ENCODE measurements at places on chromosomes 2 and 18.

- DNase-seq, result no peak
Measured at GRCh38 chr2:227834423-227834822, 20.8 kb downstream of the CCL20 start.

DNA sequence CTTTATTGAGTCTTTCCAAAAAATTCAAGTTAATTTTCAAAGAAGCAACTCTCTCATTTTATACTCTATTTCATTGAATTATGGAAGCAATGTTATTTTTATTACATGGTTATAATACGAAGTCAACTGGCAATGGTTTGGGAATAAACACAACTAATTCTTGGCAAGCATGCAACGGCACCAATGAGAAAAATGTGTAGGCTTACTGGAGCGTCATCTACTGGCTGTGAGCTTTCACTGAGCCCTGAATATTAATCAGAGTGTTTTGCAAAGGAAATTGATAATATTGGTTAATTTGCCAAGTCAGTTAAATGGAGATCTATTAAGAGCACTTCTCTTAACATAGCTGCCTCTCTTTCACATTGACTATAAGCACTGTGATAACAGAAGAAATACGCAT lies 163.9 kb downstream of the IKZF2 start:
- no peak for DNase-seq

DNA sequence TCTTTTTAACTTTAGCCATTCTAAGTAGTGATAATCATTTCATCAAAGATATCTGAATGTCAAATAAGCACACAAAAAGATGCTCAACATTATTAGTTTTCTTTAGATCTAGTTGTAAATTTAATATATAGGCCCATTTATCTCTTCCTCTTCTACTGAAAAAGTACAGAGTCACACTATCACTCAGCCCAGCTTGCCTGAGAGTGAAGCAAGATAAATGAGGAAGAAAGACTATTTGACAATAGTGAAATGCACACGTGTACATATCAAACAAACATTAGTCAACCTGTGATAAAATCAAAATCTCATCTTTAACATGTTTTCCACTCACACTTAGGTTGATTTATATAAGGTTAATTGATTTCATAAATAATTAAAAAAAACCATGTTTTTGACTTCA lies 83.5 kb upstream of the CCDC195 start:
- no peak for DNase-seq

DNA sequence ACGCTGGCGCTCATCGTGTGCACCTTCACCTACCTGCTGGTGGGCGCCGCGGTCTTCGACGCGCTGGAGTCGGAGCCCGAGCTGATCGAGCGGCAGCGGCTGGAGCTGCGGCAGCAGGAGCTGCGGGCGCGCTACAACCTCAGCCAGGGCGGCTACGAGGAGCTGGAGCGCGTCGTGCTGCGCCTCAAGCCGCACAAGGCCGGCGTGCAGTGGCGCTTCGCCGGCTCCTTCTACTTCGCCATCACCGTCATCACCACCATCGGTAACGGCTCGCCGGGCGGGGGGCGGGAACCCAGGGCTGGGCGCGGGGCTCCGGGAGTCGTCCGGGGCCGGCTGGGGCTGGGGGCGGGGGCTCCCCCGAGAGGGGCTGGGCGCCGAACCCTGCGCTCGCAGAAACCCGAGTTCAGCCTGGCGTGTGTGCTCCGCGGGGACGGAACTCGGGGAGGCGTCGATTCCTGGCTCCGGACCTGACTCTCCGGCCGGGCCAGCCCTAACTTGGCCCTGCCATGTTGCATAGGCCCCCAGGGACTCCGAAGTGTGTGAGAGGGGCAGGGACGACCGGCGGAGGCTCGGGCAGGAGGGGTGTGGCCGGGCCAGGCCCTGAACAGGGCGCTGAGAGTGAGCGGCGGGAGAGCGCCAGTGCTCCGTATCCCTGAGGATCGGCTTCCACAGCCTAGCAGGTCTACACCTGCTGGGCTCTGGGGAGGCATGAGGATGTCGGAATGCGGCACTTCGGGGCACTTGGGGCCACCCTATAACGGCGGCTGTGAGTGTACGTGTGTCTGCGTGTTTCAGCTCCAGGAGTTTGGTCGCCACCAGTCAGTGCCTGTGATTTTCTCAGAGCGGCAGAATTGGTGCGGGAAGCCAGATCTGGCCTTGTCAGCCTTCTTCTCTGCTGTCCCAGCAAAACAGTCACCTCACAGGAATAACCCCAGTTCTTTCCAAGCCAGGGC lies 651 bp downstream of the KCNK3 start:
- DNase-seq, result no peak

GRCh38 chr2:197079832-197080555 lies 153.5 kb upstream of the PGAP1 start:
- DNase-seq, result no peak

- DNase-seq, result no peak
Measured at GRCh38 chr18:29512203-29512602, 1335.3 kb upstream of the CDH2 start.

GRCh38 chr2:190532581-190532980 lies 1.9 kb downstream of the NEMP2 start:
- no peak for DNase-seq

DNA sequence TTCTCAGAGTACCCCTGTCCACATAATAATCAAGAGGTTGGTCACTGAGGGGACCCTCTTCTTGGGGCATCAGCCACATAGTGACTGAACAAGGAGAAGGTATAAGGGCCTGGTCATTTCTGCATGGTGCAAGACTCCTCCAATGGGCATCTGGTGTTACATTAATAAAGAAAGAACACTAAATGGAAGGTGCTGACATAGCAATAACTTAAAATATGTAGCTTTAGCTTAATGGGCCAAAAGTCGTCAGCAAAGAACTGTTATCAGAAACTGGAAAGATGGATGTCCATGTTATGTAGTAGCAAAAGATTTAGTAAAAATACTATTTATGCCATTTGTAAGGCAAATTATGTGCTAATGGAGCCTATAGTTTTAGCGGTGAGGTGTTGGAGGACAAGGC lies 916.5 kb upstream of the SOX11 start:
- DNase-seq, result no peak

DNA sequence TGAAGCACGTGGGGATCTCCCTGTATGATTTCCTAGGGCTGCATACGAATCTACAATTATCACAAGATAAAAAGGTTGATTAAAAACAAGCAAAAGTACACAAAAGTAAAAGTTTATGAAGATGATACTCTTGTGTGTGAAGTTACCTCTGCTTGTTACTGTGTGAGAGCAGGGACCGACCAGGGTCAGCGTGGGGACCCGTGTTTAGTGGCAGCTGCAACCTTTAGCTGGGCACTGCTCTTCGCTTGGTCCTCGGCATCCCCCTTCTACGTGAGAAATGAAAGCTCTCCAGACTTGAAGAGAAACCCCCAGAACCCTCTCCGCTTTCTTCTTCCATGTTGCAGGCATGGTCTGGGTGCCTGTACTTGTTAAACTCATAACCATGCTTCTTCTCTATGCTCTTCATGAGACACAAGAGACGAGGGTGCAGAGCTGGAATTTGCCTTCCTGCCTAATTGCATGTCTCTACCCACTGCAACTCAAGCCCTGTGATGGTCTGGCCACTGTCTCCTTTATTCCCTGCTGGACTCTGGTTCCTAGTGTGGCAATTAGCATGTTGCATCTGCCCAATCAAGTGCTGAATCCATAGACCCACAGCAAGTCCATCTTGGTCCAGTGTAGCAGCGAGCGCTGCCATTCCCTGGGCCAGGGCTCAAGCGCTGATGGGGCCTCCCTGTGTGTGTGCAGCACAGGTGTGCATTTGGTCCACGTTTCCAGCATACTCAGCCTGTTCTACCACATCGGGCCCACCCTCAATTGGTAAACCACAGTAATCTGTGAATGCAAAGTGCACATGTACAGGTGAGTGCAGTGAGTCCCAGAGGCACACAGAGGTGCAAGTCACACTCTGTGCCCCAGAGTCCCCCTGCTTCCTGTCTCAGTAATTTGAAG lies 88.5 kb downstream of the TWIST2 start:
- no peak for DNase-seq

GRCh38 chr18:23885750-23886149 lies 128.8 kb upstream of the TTC39C start:
- DNase-seq, result no peak

- no peak for DNase-seq
Measured at GRCh38 chr18:36825526-36825925, 3.3 kb downstream of the TPGS2 start.

DNA sequence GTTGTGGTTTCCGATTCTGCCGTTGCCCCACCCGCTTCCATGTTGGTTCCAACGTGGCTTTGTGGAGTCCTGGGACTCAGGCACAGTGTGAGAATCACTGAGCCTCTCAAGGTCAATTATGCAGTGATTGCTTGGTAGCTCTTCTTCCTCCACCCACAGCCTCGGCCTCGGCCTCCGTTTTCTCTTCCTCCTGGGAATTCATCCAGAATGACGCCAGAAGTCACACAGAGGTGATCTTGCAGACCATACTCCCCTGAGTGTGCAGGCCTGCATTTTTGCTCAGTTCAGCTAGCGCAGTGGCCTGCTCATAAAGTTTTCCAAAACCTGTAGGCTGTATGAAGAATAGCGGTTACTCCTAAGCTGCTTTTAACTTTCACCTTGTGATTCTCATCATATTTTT lies 273.3 kb downstream of the GBX2 start:
- no peak for DNase-seq

DNA sequence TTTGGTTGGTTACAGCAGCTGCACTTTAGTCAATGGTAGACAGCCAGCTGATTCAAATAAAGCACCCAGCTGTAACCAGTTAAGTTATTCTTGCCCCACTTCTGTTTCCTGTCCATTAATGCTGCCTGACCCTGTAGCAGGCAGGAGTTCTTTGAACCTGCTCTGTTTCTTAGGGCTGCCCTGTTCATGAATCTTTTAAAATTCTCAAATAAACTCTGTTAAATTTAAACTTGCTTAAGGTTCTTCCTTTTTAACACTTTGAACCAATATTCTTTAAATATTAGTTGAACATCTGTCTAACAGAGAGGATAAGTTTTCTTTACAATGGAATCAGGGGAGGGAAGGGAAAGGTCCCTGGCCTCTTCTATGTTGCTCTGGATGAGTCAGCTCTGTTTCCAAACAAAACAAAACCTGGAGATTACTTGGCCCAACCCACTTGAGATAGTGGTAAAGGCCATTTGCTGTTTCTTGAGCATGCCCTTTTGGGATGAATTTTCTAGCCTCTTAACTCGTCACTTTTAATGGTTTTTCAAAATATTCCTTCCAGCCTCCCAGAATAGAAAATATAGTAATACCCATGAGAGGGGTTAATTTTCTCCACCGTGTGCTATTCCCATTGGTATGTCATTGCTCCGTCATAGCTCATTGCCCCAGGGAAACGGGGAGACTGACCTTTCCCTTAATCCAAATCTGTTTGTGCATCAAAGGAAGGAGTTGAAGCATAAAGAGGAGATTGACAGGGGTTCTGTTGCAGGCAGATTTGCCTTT lies 112.1 kb upstream of the FHL2 start:
- DNase-seq, result no peak

DNA sequence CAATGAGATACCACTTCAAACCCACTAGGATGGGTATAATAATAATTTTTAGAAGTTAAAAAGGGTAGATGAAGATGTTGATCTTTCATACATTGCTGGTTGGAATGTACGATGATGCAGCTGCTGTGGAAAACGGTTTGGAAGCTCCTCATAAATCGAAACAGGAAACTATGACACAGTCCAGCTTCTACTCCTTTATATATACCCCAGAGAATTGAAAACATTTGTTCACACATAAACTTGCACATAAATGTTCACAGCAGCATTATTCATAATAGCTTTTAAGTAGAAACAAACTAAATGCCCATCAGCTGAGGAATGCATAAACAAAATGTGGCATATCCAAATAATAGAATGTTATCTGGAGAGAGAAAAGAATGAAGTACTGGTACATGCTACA lies 95.0 kb downstream of the STRADB start:
- DNase-seq, result no peak

- DNase-seq, result no peak
Measured at GRCh38 chr2:114170070-114170469, 272.4 kb upstream of the DPP10 start.

DNA sequence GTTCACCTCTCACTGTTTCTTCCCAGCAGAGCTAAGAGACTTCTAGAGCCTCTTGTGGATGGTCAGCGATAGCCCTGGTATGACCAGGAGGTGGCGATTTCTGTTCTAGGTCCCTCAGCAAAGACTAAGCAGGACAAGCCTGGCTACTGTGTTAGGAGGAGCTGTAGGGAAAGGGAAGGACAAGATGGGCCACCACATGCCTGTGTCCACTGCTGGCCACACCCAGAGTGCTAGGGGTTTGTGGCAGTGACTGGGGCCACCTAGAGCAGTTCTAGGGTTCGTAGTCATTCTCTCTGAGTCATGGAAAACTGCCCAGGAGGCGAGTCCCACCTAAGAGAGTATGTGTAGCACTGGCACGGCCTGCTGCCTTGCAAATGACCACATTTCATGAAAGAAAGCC lies 179.4 kb downstream of the ALPK2 start:
- DNase-seq, result no peak

- no peak for DNase-seq
Measured at GRCh38 chr2:156430980-156431358, 5.2 kb upstream of the GPD2 start.

- no peak for DNase-seq
Measured at GRCh38 chr18:14174706-14175085, 42.5 kb upstream of the ZNF519 start.

- DNase-seq, result no peak
Measured at GRCh38 chr18:75407468-75408437, 19.8 kb downstream of the SMIM21 start.

DNA sequence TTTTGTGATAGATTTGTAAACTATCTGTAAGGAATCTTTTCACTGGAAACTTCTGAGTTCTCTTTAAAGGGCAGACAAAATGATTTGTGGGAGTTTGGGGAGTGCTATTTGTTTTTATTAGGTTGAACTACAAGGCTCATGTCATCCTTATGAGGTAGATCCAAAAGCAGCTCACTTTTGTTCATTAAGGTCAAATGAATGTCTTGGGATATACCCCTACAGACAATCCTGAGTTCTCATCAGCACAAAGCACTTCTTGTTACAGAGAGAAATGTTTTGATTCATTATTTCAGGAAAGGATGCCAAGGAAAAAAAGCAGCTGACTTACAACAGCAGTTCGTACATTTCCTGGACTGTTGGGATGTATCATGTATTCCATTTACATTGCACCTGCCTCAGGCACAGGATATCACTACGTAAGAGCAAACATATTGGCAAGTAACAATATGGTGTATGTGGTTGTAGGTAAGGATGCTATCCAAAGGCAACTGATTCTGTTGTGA lies 68.9 kb downstream of the DCC start:
- no peak for DNase-seq

GRCh38 chr2:60095202-60095815 lies 458.1 kb downstream of the BCL11A start:
- no peak for DNase-seq

DNA sequence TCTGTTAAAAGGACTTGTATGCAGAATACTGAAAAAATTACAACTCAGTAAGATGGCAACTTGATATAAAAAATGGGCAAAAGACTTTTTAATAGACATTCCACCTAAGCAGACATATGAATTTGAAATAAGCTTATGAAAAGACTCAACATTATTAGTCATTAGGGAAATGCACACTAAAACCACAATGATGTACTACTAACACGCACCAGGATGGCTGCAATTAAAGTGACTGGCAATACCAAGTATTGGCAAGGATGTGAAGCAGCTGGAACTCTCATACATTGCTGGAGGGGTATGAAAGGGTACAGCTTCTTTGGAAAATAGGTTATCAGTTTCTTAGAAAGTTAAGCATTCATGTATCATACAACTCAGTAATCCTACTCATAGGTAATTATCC lies 3.2 kb upstream of the ENOSF1 start:
- no peak for DNase-seq

- DNase-seq, result no peak
Measured at GRCh38 chr2:139631966-139632365, 851.8 kb upstream of the NXPH2 start.
